AG08396 (cell line): ENCODE measurements at places on chromosomes 16 and 17.

GRCh38 chr17:45385331-45385997 is 47.2 kb downstream of the ARHGAP27 start:
- DNase-seq = peak; percentile 83

- DNase-seq = no peak
These were observed 34.2 kb downstream of the GPT2 start for GRCh38 chr16:46918400-46918799.

- DNase-seq = peak; percentile 90
These were observed 6.7 kb downstream of the RHBDF1 start for GRCh38 chr16:65745-66144.

DNA sequence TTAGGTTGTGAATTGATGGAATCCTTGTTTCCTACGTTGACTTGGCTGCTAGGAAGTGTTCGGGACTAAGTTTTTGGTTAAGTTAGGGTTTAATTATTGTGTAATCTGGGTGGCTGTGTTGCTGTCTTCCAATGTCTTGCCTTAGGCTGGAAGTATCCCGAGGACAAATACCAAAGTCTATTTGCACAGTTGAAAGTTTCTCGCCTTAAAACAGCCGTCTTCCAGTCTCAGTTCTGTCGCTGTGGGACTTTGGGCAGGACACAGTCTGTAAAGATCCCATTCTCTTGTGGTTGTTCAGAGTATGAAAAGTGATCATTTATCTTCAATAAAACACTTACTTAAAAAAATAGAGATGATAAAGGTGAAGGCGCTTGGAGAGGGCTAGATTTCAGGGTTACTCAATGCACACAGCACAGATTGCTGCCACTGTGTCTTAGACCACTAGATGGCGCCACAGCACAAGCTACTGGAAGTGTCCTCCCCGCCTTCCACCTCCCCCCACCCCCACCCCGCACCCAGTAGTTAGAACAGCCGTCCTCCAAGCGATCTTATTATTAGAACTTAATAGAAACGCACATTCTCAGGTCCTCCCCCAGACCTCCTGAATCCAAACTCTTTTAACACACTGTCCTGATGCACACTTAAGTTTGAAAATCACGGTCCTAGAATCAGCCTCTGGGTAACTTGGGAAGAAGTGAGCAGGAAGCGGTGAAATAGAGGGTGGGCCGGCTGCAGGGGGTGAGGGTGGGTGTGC is 45.8 kb downstream of the AKAP1 start:
- peak; percentile 95 for DNase-seq

- DNase-seq = peak; percentile 33
These were observed 8.3 kb upstream of the NLK start for GRCh38 chr17:28033972-28034714.

DNA sequence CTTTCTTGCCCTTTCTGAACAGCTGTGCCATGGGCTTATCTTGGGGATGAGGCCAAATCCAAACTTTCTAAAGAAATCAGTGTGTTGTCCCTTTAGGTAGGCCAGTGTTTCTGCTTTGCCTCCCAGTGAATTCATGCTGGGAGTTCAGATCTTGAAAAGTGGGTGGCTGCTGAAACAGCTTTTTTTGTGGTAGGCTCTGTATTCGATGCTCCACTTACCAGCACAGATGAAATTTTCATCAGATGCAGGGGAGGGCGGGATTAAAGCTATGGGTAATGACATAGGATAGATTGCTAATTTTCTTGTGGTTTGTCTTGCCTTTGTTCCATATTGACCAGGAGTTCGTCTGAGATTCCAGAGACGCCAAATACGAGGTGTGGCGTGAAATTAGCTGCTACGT is 2.8 kb downstream of the SOCS7 start:
- DNase-seq = no peak

GRCh38 chr17:31575043-31575442 is 183.6 kb downstream of the RAB11FIP4 start:
- DNase-seq = no peak

GRCh38 chr16:4034963-4035362 is 81.3 kb downstream of the ADCY9 start:
- DNase-seq = no peak

DNA sequence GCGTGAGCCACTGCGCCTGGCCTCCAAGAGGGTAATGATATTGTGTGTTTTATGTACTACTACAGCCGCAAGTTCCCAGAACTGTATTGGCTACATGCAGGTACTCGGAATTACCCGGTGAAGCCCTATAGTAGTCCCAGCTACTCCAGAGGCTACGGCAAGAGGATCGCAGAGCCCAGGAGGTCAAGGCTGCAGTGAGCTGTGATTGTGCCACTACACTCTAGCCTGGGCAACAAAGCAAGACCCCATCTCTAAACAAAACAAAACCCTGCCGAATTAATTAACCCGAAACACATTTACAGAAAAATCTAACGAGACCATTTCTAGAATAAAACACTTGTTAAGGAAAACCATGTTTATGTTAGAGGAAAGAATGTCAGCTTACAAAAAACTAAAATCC is 2.2 kb upstream of the USP22 start:
- DNase-seq = no peak
